ENCODE measurements at places on chromosomes 7 and 10.

DNA sequence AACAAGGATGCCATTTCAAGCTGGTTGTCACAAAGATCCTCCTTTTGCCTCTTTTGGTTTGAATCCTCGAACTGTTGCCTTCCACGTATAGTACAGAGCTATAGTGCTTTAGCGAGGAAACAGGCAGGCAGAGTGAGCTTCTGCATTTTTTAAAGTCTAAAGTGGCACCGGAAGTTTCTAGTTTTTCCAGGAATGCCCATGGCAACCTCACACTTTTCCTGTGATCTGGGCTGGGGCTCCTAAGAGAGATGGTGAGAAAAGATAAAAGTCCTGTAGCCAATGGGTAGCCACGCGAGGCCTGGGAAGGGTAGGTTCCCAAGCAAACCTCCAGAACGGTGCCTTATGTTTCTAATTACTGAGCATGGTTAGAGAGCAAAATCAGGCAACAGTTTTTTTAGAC is 76.7 kb downstream of the CALD1 start:
- no peak for DNase-seq

DNA sequence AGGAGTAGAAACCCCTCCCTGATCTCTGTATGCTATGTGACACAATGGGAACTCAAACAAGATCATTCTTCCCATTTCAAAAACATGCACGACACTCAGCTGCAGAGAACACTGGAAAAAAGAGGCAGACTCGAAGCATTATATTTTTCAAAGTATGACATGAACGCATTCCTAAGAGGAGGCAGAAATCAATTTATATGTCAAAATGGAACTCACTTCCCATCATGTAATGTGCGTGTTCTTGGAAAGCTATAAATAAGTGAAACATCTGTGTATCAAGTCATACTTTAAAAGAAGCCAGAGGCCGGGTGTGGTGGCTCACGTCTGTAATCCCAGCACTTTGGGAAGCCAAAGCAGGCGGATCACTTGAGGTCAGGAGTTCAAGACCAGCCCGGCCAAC is 142.7 kb downstream of the ICA1 start:
- DNase-seq, result no peak

GRCh38 chr7:142811154-142811737 is 40.5 kb downstream of the PRSS2 start:
- no peak for DNase-seq

GRCh38 chr10:95482501-95483233 is 78.5 kb downstream of the SORBS1 start:
- DNase-seq, result no peak

- no peak for DNase-seq
Observed at GRCh38 chr10:121235692-121236091, 362.6 kb downstream of the FGFR2 start.

- DNase-seq, result no peak
Observed at GRCh38 chr10:55091691-55092328, 290.8 kb upstream of the PCDH15 start.

DNA sequence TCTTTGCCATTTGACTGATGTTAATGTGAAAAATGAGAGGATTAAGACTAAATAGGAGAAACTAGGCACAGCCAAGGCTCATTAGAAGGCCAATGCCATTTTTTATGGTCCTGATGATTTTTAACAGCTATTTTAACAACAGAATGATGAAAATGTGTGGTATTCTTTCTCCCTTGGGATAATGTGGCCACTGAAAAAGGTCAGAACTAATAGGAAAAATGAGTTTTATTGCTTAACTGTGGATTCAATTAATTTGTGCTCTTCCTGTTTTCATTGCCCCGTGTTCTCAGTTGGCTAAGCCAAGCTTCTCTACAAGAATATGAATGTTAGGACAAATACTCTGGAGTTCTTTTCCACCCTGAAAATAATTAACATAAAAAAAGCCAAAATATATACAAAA is 56.6 kb downstream of the BMPER start:
- no peak for DNase-seq

GRCh38 chr7:36625247-36625646 is 99.0 kb downstream of the AOAH start:
- DNase-seq, result no peak

DNA sequence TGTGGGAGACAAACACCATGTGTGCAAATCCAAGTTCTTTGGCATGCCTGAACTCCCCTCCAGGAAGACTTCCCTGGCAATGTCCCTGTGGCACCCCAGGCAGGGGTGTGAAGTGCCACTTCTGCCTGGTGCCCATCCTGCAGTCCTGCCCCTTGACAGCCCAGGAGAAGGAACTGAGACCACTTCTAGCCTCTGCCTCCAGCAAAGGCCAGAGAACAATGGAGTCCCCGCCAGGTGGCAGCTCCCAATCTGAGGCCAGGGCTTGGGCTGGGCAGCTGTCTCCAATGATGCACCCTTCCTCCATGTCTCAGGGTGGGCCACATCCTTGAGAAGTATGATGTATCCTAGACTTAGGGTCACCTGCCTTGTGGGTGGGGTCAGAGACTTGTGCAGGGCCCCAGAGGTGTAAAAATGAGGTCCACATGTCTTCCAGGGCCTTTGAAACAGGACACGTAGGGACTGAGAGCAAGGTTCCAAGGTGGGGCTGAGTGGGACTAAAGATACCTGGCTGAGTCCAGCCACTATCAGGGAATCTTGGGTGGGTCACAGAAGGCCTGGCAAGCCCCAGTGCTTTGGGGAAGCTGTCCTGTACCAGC is 5.5 kb downstream of the FXYD4 start:
- no peak for DNase-seq
